Stimulated activated CD8-positive, alpha-beta memory T cell treated with anti-CD3 and anti-CD28 coated beads, Interleukin-2, amount 100 ng/mL, for 1 hour (primary cell): ENCODE measurements at places on chromosomes 7 and 10.

- DNase-seq = no peak
Observed at GRCh38 chr7:1912593-1913465, 242.8 kb downstream of the ELFN1 start.

- DNase-seq = no peak
Observed at GRCh38 chr10:48913674-48914073, 26.0 kb downstream of the LRRC18 start.

GRCh38 chr10:81877596-81877995, 2.6 kb downstream of the NRG3 start:
- no peak for DNase-seq

DNA sequence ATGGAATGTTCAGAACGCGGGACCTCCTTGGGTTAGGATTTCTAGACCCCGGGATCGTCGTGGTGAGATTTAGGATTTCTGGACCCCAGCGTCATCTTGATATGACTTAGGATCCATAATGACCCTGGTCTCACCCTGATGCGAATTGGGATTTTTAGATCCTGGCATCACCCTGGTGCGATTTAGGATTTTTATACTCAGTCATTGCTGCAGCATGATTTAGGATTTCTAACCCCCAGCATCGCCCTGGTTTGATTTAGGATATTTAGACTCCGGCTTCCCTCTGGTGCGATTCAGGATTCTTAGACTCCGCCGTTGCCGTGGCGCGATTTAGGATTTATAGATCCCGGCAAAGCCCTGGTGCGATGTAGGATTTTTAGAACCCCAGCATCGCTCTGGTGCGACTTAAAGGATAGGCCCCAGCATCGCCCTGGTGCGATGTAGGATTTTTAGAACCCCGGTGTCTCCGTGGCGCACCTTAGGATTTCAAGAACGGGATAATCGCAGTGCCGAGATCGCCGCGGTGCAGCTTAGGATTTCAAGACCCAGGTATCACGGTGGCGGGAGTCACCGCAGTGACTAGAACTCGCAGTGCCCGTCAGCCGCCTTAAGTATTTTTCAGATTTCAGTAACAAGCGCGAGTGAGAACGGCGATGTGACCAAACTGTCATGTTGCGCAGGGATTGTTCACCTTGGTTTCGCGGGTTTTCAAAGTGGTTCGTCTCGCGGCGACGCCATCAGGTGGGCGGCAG, 814 bp downstream of the MEST start:
- no peak for DNase-seq

GRCh38 chr7:112422842-112423496, 27.3 kb upstream of the IFRD1 start:
- no peak for DNase-seq

GRCh38 chr10:96618653-96619052, 31.8 kb upstream of the TM9SF3 start:
- DNase-seq = no peak

GRCh38 chr7:141704741-141705140, 2.8 kb upstream of the DENND11 start:
- no peak for DNase-seq

DNA sequence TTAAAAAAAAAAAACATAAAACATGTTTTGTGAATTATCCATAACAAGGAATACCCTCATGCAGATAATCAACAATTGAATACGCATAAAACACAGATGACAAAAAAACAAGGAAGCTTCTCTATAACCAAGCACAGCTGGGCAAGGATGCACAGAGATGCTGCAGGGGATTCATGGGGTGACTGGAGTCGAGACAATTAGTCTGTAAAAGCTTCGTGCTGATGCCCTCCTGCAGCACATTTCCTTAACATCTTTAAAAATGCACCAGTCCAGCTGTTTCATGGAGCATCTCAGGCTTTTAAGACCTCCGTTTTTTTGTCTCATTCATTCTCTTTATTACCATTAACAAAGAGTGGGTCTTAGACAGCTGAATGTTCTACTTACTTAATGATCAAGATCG, 794.0 kb upstream of the C7orf33 start:
- DNase-seq = no peak

- DNase-seq = no peak
Observed at GRCh38 chr7:54944179-54944578, 74.6 kb upstream of the EGFR start.

- no peak for DNase-seq
Observed at GRCh38 chr10:132110713-132111112, 45.0 kb downstream of the JAKMIP3 start.

GRCh38 chr10:67794909-67795460, 43.0 kb downstream of the DNAJC12 start:
- DNase-seq = no peak

- DNase-seq = peak; percentile 4
Observed at GRCh38 chr7:134327896-134328295, 11.2 kb upstream of the SLC35B4 start.

GRCh38 chr7:143884969-143885559, 16.9 kb downstream of the TCAF1 start:
- no peak for DNase-seq

GRCh38 chr10:72976886-72977285, 22.3 kb upstream of the PLA2G12B start:
- no peak for DNase-seq

- DNase-seq = no peak
Observed at GRCh38 chr7:50957855-50958254, 175.2 kb upstream of the GRB10 start.

GRCh38 chr7:117140921-117141320, 181.9 kb downstream of the WNT2 start:
- no peak for DNase-seq

- DNase-seq = no peak
Observed at GRCh38 chr10:103197903-103198302, 4.8 kb upstream of the NT5C2 start.

GRCh38 chr7:14859267-14859666, 43.3 kb downstream of the DGKB start:
- no peak for DNase-seq

- no peak for DNase-seq
Observed at GRCh38 chr10:44051584-44052385, 333.1 kb downstream of the CXCL12 start.

GRCh38 chr7:98022531-98022930, 32.5 kb upstream of the OCM2 start:
- no peak for DNase-seq

DNA sequence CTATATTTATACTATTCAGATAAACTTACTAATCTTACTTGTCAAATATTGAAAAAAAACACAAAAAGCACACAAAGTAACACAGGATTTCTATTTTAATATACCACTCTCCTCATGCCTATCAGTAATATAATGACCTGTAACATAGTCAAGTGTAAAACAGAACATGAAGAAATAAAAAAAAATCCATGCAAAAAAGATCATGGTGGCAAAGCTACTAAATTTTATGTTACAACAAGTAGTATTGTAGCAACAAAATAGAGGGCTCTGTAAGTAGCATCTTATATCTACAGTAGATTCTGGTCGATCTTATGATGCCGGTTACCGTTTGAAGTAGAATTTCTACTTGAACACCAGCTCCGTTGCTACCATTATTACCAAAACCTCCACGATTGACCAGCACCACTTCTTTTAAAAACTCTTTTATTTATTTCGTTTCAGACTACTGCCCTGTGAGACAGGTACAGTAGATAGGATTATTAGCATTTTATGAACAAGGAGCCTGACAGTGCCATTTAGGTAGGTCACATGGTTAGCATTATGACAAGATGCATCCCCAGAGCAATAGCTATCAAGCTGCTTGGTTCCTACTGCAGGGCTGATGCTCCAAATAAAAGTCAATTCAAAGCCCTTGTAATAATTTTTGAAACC, 2.1 kb downstream of the CPED1 start:
- DNase-seq = no peak

DNA sequence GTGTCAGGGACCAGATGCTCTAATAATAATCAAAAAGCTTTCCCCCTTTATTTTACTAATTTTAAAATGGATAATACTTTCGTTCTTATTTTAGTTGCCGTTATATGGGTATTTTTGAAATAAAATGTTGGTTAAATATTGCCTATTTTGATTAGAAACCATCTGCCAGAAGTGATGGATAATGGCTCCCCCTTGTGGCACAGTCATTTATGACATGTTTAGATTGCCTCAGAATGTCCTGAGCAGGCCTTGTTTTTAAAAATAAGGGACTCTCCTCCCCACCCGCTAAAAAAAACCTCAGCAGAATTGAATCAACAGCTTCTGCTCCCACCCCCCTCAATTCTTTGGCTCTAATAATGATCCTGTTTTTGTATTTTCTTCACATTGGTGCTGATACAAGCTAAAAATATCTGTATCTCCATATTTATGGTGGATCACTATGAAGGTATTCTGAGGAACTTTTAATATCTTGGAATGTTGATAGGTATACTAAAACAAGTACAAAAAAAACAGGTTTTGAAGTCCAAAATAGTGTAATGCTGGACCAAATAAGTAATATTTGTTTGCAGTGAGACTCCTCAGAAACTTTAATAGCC, 38.8 kb downstream of the TMEM60 start:
- peak; percentile 39 for DNase-seq

DNA sequence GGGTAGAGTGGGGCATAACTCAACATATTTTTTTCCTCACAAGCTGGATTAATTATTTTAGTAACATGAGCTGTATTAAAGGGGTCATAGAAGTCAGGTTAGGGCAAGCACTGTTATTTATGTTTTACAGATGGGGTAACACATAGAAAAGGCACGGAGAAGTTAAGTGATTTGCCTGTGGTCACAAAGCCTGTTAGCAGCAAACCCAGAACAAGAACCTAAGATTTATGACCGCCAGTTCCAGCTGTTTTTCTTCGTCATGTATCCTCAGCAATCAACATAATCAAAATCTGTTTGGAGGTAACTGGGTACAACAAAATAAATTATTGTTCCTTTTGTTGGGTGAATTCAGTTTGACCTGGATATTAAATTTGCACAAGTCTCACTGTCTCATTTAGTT, 57.2 kb upstream of the BET1 start:
- DNase-seq = no peak

DNA sequence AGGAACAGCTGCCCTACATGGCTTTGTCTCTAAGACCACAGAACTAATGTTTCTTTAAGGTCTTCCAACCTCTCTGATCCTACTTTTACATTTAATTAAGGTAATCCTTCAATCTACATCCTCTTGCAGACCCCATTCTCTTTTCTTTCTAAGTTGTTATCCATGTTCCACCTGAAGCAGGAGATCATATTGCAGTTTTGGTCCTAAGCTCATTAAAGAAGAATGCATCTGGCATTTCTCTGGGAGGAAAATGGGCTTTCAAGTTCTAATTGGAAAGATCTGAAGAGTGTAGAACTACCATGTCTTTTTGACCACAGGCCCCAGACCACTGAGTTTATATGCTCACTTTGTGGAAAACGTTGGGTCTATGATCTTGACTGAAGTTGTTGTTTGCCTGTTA, 111.2 kb downstream of the SEM1 start:
- no peak for DNase-seq

- peak; percentile 17 for DNase-seq
Observed at GRCh38 chr7:39589323-39590111, 23.3 kb downstream of the YAE1 start.

DNA sequence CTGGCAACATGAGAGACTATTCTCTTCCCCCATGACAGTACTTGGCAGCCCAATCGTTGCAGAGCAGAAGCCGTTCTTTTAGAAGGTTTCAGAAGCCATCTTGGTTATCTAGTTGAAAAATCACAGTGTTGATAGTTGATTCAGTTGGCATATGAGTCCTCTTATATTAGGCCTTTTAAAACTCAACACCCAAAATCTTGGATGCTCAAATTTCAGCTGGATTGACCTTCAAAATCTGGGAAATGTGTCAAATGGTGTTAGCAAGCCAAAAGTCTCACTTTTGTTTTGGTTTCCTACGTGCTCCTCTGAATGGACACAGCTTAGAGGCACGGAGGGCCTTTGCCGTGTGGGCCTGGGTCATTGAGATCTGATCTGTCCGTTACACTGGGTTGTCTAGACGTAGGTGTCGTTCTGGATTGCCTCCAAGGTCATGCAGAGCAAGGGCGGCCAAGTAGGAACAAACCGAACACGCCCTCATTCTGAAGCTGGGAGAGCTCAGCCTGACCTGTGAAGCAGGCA, 59.3 kb upstream of the BMPER start:
- DNase-seq = no peak

DNA sequence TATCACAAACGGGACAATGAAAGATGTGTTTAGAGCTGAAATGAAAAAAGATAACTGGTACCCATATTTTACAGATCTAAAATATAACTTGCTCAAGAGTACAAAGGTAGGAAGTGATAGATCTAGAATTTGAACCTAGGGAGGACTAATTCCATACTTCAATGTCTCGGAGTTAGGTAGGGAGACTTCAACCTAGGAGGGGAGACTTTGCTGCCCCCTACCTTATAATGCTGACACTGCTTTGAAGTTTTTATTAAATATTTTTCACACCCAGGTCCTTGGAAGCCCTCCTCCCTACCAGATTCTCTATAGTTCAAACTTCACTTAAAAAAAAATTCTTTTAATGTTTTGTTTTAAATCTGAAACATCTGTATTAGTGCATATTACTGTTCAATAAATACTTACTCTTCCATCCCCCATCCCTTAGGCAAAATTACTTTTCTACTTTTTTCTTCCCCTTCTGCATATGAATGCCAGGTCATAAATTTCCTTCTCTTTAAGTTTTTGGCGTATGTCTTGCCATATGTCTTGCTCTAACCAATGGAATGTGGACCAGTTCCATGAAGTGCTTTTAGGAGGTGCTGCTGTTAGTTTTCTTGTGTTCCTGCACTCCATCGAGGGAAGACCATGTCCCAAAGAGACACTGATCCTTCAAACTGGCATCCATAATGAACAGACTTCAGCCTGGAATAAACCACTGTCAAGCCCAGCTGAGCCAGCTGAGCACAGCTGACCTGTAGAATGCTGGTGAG, 57.8 kb downstream of the MICU1 start:
- DNase-seq = no peak

DNA sequence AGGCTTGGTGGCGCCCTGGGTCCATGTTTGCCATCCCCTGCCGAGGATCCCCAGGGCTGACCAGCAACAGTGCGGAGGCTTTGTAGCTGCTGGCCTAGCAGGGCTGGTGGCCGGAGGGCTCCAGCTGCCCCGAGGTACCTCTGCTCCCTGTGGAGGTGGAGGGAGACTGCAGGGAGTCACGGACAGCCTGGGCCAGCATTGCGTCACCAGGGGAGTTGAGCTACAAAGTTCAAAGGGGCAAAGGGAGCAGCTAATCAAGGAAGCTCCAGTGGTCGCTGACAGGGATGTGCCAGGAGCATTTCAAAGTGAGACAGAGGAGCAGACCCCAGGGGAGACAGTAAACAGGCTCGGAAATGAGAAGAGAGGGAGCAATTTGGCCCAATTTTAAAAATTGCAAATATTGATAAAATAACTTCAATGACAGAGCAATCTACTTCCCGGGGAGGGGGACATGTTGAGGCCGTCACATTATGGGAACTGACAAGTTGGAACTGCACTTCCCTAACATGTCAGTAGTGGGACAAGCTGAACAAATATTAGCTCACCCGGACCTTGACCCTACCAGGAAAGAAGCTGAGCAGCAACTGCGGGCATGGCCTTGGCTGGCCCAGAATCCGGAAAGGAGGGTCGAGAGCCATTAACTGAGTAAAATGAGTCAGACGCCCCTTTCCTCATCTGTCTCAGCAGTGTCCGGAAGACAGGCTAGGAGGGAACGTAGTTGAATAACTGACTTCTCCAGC, 39.4 kb downstream of the BTBD16 start:
- DNase-seq = no peak
